Stimulated activated CD4-positive, alpha-beta T cell treated with anti-CD3 and anti-CD28 coated beads, Interleukin-1b, Interleukin-23, amount 100 ng/mL, for 4 hours (primary cell): ENCODE measurements at places on chromosomes 1 and 21.

DNA sequence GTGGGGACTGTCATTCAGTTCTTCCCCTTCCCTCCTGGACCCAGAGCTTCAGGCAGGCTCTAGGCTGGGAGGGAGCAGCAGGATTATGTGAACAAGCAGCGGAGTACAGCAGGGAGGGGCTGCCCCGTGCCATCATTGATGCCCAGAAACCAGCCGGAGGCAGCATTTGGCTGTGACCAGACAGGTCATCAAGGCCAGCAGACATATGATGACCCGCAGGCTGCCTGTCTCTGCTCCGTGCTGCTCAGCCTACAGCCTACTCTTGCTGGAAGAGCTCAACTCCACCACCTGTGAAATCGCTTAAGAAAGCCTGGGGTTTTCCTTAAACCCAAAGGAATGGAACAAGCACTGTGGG is 4.9 kb downstream of the KLHL21 start:
- DNase-seq: no peak

GRCh38 chr1:91799863-91800262 is 86.1 kb downstream of the TGFBR3 start:
- no peak for DNase-seq

DNA sequence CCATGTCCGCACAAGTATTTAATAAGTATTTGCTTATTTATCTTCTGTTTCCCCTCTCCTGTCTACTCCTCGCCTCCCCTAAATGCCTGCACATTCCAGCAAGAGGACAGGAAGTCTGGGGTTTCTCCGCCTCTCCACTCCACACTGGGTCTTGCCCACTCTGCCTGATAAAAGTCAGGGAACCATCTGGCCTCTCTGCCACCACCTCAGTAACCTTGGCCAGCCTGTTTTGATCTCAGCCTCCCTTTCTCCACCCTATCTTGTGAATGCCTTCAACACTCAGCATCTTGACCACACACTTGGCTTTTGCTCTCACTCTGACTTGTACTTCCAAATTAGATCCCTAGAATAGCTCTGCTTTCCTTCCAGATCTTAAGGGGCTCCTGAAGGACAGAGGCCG is 165.3 kb upstream of the UBE2U start:
- DNase-seq: no peak

- DNase-seq: no peak
Measured at GRCh38 chr1:207070811-207071210, 17.7 kb downstream of the PFKFB2 start.

DNA sequence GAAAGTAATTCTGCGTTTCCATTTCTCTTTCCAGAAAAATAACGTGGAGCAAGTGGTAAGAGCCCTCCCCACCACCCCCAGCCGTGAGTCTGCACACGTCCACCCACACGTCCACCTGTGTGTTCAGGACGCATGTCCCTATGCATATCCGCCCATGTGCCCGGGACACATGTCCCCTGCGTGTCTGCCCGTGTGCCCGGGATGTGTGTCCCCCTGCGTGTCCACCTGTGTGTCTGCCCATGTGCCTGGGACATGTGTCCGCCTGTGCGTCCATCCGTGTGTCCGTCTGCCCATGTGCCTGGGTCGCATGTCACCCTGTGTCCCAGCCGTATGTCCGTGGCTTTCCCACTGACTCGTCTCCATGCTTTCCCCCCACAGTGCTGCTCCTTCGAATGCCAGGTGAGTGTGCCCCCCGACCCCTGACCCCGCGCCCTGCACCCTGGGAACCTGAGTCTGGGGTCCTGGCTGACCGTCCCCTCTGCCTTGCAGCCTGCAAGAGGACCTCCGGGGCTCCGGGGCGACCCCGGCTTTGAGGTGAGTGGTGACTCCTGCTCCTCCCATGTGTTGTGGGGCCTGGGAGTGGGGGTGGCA is 5.6 kb downstream of the COL6A1 start:
- DNase-seq: no peak

- DNase-seq: no peak
Measured at GRCh38 chr1:6802893-6803292, 17.6 kb downstream of the CAMTA1 start.

DNA sequence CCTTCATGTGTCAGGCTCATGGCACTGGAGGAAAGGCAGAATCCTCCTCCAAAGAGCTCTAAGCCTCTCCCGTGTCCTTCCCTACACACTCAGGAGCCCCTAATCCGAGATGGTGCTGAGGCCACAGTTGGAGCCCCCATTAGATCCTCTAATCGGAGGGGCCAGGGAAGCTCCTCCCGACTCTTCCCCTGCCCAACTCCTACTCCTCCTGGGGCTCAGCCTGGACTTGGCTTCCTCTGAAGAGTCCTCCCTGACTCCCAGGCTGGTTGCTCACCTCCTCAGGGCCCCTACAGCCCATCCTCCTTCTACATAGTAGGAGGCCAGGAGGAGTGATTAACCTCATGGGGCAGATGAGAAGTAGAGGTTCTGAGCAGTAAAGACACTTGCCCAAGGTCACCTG is 21.3 kb upstream of the CDCP2 start:
- DNase-seq: no peak
